ENCODE measurements at places on chromosomes 13 and 19. TPM values are rescaled to one million over a fixed set of nuclear protein-coding genes. Genes with fewer than 3 reads are reported as not detected.

The BST2 gene
- total RNA-seq: 72.0 TPM

The PGLYRP2 gene
- total RNA-seq: not detected

The FBXO27 gene
- 5.0 TPM for total RNA-seq

The NCR1 gene
- total RNA-seq: 0.72 TPM

GRCh38 chr13:46748300-46748699, 48.7 kb downstream of the ESD start:
- peaks cover 6% of the 10 kb centered on the region for H3K36me3 ChIP-seq
- no peak overlapping the region for H3K4me3 ChIP-seq
- no peaks in the 10 kb centered on the region for H3K27me3 ChIP-seq
- DNase-seq: no peak
- H3K4me1 ChIP-seq: no peaks in the 10 kb centered on the region

DNA sequence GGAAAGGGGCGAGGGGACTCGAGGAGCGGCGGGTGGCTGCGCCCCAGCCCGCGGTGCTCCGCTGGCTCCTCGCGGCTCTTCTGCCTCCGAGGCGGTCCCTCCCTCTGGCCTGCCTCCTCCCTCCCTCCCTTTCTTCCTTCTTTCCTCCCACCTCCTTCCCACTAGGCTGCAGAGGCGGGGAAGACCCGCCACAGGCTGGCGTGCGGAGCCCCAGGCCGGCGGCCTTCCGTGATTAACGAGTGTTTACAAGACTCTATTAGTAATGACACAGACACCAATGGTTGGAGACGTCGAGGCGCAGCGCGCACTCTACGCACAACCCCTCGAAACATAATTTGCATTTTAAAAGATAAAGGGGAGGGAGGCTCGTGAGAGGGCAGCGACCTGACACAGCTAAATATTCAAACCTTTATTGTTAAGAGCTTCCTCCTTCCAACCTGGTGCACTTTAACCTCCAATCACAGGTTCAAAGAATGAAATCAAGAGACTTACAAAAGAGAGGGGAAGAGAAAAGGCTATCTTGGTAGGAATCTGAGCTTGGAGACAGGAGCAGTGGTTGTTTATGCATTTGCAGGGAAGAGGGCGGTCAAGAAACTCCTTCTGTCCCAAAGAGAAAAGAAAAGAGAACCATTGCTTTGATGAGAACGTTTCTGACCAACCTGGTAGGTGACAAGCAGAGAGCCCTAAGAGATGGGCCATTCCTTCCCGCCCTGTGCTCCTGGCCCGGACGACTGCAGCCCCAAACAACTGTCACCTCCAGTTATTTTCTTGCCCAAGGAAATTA, at the start of gene CDX2:
Gene CDX2, minus strand, starts transcription at position 234 of the 784 bp plus-strand sequence. CDS start 309 bp downstream, outside the sequence.
- no peak within 1 kb of the TSS for H3K4me3 ChIP-seq
- no peak for DNase-seq
- no peak within 1 kb of the TSS for H3K27ac ChIP-seq
- H3K27me3 ChIP-seq: no peaks in the 10 kb centered on the region

DNA sequence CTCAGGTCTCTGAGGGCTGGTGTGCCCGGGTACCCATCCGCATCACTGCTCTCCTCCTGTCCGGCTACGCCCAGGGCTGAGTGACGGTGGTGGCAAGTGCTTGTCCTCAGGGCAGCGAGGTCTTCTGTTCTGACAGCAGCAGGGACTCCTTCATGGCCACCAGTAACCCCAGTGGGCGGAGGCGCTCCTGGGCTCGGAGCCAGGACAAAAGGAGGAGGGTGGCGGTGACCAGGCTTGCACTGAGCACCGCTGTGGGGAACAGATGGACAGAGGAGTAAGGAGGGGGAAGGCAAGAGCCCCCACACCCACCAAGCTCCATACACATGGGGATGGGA, 5.8 kb downstream of the CD320 start:
- no peaks in the 10 kb centered on the region for H3K27me3 ChIP-seq
- H3K36me3 ChIP-seq: no peaks in the 10 kb centered on the region
- H3K4me3 ChIP-seq: no peak overlapping the region
- no peaks in the 10 kb centered on the region for H3K4me1 ChIP-seq
- no peak overlapping the region for H3K27ac ChIP-seq

DNA sequence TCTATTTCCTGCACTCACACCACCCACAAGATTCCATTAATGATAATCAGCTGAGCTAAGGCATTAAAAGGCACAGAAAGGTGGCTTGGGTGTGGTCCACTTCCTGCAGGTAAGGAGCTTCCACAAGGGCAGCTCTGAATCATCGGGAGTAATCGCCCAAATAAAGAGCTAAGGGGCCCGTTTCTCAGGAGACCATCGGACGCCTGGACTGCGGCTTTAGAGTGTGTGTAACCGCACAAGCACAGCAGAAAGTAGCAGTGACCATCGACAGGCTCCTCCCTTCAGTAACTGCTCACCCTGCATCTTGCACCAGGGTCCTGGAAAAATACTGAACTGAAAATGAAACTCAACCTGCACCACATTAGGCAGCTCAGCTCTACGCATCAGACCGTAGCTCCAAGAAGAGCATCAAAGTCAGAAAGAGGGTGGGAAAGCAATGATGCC, 6.0 kb downstream of the STK24 start:
- H3K4me3 ChIP-seq: no peak overlapping the region
- no peak overlapping the region for H3K27ac ChIP-seq
- no peaks in the 10 kb centered on the region for H3K4me1 ChIP-seq
- no peak for DNase-seq

GRCh38 chr13:74450964-74451363, 316.8 kb upstream of the KLF12 start:
- no peaks in the 10 kb centered on the region for H3K36me3 ChIP-seq
- no peak for DNase-seq
- H3K27me3 ChIP-seq: no peaks in the 10 kb centered on the region
